NCI-H1417 (cell line): ENCODE measurements at places on chromosomes 7 and 10.

GRCh38 chr10:73855413-73855812, 18.9 kb downstream of the CAMK2G start:
- DNase-seq = no peak

GRCh38 chr10:76009531-76009930, 578.1 kb downstream of the LRMDA start:
- DNase-seq = no peak

DNA sequence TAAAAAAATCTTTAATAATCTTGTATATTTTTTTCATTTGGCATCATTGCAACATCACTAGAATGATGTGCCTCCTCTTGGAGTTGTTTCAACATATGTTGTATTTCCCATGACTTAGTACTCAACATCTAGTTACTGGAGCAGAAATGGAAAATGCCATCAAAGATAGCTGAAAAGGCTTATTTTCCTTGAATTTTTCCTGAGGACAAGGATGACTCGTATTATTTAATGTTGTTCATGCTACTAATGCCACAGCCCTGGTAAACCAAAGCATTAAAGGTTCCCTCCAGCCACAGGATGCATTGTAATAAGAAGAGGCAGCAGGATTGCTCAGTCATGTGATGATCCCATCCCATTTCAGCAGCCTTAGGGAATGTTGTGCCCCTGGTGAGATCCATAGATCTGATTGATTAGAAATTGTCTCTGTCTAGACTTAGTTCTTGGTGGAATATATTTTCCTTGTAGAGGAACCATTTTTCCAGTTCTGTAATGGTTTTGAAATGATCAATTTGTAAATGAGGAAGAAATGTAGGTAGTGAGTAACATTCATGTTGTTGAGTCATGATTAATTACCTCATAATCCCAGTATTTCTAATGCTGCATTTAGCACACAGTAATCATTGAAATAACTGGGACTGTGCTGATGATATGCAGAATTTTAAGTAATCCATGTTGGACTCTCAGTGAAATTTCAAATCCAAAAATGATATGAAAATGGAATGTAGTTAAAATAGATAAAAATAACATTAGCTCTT, 91.3 kb upstream of the SMIM30 start:
- no peak for DNase-seq

- DNase-seq = no peak
Observed at GRCh38 chr10:5665373-5666007, 905 bp downstream of the ASB13 start.
